ENCODE measurements at places on chromosomes 4 and X.

DNA sequence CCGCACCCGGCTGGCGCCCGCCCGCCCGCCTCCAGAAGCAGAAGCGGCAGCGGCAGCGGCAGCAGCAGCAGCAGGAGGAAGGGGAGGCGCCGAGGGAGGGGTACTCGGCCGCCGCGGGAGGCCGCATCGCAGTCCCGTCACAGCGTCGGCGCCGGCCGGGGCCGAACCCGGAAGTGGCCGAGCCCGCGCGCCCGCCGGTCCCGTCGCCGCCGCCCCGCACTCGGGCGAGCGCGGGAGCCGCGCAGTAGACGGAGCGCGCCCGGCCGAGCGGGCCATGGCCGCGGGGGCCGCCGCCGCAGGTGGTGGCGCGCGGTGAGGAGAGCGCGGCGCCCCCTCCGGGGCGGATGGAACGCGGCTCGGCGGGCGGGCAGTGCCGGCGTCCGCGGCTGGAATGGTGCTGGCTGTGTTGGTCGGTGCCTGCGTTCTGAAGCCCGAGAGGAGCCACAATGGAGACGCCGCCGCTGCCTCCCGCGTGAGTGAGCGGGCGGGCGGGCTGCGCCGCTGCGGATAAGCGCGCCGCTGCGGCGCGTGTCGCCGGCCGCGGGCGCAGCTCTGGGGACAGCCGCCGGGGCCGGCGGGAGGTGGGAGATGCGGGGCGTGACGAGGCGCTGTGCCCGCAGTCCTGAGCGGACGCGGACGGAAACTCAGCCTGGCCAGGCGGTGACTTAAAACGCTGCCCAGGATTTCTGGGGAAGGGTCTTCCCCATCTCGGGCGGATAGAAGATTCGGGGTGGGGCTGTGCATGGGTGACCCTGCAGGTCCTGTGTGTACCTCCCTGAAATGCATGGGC, at the start of gene KLHL2:
Gene KLHL2 (plus strand): TSS at position 131 of the 790 bp plus-strand sequence. CDS start 316 bp downstream, at position 447.
- peak; percentile 80 for DNase-seq

GRCh38 chr4:21991050-21991449, 42.5 kb upstream of the KCNIP4 start:
- DNase-seq, result no peak

DNA sequence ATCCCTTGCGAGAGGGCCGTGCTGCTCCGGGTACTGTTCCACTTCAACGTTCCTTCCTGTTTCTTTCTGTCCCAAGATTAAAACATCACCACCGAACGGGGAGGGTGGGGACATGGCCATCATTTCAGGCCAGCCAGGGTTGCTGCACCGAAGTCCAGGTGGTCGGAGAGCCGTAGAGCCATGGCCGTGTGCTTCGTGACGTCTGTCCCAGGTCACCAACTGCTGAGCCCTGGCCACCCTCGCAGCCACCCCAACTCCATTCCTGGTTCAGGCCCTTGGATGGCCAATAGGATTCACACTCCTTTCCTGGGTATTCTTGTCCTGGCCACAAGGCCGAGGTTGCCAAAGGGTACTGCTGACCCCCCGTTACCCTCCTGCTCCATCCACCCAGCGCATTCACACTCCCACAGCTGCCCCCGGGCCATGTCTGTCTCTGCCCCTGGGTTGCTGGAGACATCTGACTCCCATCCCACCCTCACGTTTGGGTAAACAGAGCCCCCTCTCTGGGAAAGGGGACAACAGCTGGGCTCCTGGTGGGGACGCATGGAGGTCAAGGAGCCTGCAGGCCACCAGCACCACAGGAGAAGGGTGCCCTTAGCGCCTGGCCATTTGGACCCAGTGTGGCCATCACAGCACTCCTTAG, 103.2 kb downstream of the HMX1 start:
- DNase-seq, result no peak

- DNase-seq, result no peak
These were observed 63.9 kb downstream of the RS1 start for GRCh38 chrX:18607966-18608365.

DNA sequence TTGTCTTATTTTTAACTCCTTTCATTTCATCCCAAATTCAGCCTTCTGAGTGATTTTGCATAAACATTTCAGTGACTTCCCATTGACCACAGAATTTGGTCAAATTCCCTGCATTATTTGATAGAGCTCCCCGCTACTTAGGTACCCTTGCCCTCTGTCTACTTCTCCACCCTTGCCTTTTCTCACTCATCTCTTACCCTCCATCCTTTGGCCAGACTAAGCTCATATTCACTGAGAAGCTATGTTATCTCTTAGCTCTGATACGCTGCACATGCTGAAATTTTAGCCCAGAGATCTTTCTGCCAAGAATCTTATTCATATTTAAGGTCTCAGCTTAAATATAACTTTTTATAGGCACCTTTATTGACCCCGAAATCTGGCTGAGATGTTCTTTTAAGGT, 1031.9 kb downstream of the ADGRL3 start:
- no peak for DNase-seq

DNA sequence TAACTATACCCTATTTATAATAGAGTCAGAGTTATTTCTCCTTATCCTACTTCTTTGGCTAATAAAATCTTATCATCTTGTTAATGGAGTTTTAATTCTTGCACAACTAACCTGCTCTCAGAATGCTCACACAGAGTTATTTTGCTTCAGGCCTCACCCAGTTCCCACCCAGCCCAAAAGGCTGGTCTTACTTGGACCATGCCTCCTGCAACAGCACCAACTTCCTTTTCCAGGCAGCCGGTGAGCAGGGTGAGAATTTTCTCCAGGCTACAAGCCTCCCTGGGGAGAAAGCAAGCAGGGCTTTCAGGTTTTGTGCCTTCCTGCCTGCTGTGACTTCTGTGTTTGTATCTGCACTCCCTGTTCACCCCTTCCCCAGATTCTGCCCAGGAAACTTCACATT, 29.1 kb upstream of the BANK1 start:
- DNase-seq, result no peak

DNA sequence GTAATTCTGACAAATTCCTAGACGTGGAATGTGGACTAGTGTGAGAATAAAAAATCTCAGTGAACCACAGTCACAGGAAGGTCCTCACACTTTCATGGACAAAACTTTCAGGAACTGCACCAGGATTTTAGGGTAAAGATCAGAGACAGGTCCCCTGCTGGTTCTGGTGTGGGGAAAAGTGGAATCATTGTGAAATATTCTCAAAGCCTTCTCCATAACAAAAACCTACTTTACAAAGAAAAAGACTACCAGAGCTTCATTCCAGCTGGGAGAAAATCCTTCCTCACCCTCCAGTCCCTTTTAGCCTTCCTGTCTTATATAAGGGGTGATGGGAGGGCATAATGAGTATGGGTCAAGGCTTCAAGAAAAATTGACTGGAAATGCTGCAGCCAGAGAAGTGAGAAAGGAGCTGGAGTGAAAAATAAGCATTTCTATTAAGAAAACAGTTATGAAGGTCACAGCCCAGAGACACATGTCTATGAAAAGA, 325.8 kb downstream of the ARAP2 start:
- no peak for DNase-seq

DNA sequence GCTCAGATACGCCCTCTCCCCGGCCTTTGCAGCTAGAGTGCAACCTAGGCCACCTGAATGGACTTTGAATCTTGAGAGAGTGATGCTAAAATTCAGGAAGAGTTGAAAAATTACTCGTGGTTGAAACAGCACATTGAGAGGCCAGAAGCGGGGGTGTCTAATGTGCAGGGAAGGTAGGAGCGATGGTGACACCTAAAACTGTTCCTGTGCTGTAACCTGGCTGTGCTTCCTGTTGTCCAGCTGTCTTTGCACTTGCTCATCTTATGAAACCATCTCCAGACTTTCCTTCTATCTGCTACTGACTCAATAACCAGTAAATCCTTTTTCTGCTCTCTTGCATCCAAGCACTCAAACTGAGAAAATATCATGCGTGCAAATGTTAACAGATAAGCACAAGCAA, 106.4 kb upstream of the RPS6KA3 start:
- DNase-seq, result no peak

GRCh38 chr4:188162698-188163097, 23.5 kb downstream of the TRIML1 start:
- no peak for DNase-seq

GRCh38 chr4:183337833-183338232, 15.6 kb upstream of the CLDN24 start:
- DNase-seq, result no peak

DNA sequence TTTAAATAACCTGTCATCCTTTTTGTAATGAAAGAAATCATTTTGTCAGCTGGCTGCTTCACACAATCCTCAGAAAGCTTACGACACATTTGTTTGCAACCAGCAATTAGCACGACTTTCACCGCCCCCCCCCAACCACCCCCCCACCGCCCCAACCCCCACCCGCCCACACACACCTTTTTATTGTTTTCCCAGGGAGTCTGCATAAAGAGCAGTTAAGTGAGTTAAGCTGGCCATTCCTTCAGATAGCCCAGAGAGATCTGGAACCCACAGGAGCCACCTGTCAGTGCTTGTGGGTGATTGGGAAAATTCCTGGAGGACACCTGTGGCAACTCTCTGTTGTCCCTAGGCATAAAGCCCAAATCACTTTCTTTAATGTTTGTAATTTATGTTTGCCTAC, 175.7 kb upstream of the FMR1 start:
- DNase-seq, result no peak

All from CD4-positive, alpha-beta T cell treated with Interleukin-15 for 1 hour (primary cell).